ENCODE measurements at places on chromosomes 5 and 9. TPM values are rescaled to one million over a fixed set of nuclear protein-coding genes. Genes with fewer than 3 reads are reported as not detected.

Gene HARS2
- total RNA-seq: 40.9 TPM

Gene TAF9
- 88.9 TPM for total RNA-seq

Gene MYMK
- total RNA-seq: not detected

Gene SV2C
- total RNA-seq: not detected

Gene POU5F2
- total RNA-seq: 0.99 TPM

Gene WWC1
- 2.3 TPM for total RNA-seq

Gene OGN
- 17.5 TPM for total RNA-seq

Gene FBN2
- 78.2 TPM for total RNA-seq

Gene AMBP
- total RNA-seq: 0.17 TPM

Gene CDKN2B-AS1
- 4.5 TPM for total RNA-seq

Gene PCDHA8
- 0.15 TPM for total RNA-seq

Gene CDKN2A
- 39.5 TPM for total RNA-seq

Gene ADAMTS6
- total RNA-seq: 52.8 TPM

Gene HTR4
- not detected for total RNA-seq

Gene OLFM1
- 4.9 TPM for total RNA-seq

Gene PRUNE2
- total RNA-seq: 10.6 TPM

Gene SNCAIP
- 0.66 TPM for total RNA-seq

Gene SLIT3
- 15.9 TPM for total RNA-seq

Gene AQP7
- total RNA-seq: 0.99 TPM

Gene LPCAT1
- total RNA-seq: 61.4 TPM
